Activated CD4-positive, alpha-beta T cell treated with anti-CD3 and anti-CD28 coated beads, Interleukin-2, amount 50 U/mL, for 16 hours (primary cell): ENCODE measurements at places on chromosomes 3 and 15.

DNA sequence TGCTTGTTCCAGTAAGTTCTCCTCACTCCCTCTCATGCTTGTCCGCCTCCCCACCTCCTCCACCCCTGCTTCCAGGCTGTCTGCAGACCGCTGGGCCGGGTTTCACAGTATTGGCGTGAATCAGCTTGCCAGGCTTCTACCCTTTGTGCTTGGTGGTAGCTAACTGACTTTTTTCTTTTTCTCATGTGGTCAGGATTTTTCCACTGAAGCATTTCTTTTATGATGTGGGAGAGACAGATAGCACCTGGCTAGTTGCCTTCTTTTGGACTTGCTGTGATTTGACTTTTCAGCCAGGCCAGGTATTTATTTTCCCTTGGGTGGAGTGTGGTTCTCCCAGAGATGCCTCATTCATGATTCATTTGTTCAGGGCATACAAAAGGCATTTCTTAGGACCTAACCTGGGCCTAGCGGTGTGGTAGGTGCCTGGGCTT lies 60.6 kb downstream of the ST6GAL1 start:
- DNase-seq, result no peak

DNA sequence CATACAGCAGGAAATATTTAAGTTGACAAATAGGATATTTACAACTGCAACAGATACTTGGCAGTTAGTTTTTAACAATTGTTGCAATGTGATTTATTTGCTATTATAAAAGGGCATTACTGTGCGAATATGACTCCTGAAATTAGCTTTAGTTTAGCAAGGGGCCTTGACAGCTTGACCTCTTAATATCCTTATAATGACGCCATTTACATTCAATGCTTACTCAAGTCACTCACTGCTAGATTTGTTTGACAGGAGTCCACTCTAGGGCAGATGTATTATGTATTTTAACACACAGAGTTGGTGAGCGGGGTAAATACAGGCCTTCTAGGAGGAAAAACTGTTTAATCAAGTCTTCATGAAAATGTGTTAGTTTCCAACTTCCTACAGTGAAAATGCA lies 58.1 kb upstream of the C15orf61 start:
- DNase-seq, result no peak

DNA sequence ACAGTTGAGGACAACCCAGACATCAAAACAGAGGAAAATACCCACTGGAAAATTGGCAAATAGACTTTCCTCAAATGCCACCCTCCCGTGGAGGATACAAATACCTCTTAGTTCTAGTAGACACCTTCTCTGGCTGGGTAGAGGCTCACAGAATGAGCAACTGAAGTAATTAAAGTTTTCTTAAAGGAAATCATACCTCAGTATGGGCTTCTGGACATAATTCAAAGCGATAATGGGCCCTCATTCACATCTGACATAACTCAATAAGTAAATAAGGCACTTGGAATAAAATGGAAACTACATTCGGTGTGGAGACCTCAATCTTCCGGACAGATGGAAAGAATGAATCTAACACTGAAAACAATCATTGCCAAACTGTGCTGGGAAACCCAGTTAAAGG lies 115.2 kb upstream of the PLCL2 start:
- no peak for DNase-seq

GRCh38 chr3:27559835-27560234 lies 75.7 kb upstream of the SLC4A7 start:
- no peak for DNase-seq

GRCh38 chr3:134339913-134340312 lies 34.3 kb downstream of the AMOTL2 start:
- no peak for DNase-seq

DNA sequence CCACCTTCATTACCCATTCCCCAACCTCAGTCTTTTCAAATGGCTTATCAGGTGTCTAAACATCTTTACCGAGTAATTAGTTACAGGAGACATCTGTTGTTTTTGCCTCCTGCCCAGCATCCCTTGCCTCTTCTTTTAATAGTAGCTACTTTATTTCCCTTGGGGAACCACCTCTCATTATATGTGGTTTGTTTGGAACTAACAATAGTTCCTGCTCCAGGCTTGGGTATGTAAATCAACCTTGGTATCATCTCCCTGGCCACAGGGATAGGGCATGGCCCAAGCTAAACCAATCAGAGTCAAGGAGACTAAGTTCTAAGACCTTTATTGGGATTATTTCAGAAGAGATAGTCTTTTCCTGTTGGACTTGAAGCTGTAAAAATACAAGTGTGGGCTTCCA lies 76.6 kb downstream of the ETV5 start:
- no peak for DNase-seq

DNA sequence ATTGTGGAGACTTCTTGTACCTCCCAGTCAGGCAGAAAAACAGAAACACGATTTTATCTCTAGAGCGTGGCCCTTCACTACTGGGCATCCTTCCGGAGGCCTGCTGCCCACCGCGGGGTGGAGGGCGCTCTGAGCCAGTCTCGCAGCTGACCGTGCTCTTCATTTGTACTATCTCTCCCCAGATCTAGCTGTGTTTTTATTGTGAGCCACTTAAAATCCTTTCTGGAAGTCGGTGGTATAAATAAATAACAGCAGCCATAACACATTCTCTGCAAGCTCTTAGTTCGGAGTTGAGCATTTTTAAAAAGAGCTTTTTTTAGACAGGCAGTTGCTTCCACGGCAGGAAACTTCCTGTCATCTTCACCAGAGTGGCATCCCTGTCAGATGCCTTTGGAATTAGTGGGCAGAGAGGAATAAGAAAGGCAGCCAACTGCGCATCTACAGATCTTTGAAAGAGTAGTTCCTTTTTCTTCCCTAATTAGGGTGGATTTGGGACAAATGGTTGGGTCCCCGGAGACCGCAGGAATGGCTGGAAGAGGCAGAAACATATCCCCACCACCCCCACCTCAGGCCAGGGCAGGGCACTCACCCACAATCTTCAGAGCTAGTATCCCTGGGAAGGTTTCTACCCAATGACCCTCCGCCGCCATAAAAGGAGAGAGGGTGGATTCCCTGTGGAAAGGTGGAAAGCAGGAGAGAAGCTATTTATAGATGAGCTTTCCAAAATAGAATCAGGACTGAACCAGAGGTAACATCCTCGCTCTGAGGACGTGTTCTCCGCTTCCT lies 91.1 kb downstream of the TOP2B start:
- no peak for DNase-seq
